Mammary epithelial cell (primary cell): ENCODE measurements at places on chromosomes 1 and 21. TPM values are rescaled to one million over a fixed set of nuclear protein-coding genes. Genes with fewer than 3 reads are reported as not detected.

FAM20B gene
- 44.3 TPM for total RNA-seq

ACKR1 gene
- total RNA-seq, result not detected in 2 replicates

ZNF496 gene
- 18.3 TPM for total RNA-seq

TEX38 gene
- not detected for total RNA-seq

AMY1C gene
- total RNA-seq, result not detected

SELL gene
- total RNA-seq, result not detected in 2 replicates

TEKT2 gene
- not detected in 2 replicates for total RNA-seq

DISP3 gene
- total RNA-seq, result 0.14 TPM in 1 of 2 replicates, not detected in the other

HMCN1 gene
- 60.2 TPM for total RNA-seq

TSPAN2 gene
- total RNA-seq, result 0.28 TPM in 1 of 2 replicates, not detected in the other

FAM229A gene
- total RNA-seq, result 6.4 and 9.1 TPM in 2 replicates

FHAD1 gene
- 0.12 TPM in 1 of 2 replicates, not detected in the other for total RNA-seq

RNU1-2 gene
- total RNA-seq, result 1,042 and 1,398 TPM in 2 replicates

PGLYRP3 gene
- total RNA-seq, result 1.8 TPM in 1 of 2 replicates, not detected in the other

TLCD4 gene
- total RNA-seq, result 0.73 and 0.88 TPM in 2 replicates

OPRD1 gene
- 0.17 TPM for total RNA-seq

ZNF697 gene
- 8.3 and 9.4 TPM in 2 replicates for total RNA-seq

COL16A1 gene
- total RNA-seq, result 121 and 137 TPM in 2 replicates

MED8 gene
- 34.7 TPM for total RNA-seq

CELA2A gene
- total RNA-seq, result not detected in 2 replicates

KIF26B gene
- 14.2 TPM for total RNA-seq

VSIG8 gene
- total RNA-seq, result not detected in 2 replicates

CDA gene
- 52.8 and 91.5 TPM in 2 replicates for total RNA-seq

SIK1 gene
- total RNA-seq, result 74.2 TPM

CD247 gene
- not detected in 2 replicates for total RNA-seq

UBL4B gene
- total RNA-seq, result not detected in 2 replicates

NLRP3 gene
- total RNA-seq, result 3.0 TPM

LCE2B gene
- total RNA-seq, result not detected

OR2L3 gene
- 0.21 TPM in 1 of 2 replicates, not detected in the other for total RNA-seq

CCDC24 gene
- total RNA-seq, result 5.8 TPM

LMNA gene
- 389 TPM for total RNA-seq

JMJD4 gene
- total RNA-seq, result 24.7 TPM

MRPS15 gene
- total RNA-seq, result 63.3 TPM

MROH9 gene
- total RNA-seq, result not detected

ROR1 gene
- 7.0 and 11.5 TPM in 2 replicates for total RNA-seq

LCE1B gene
- 1.1 and 1.6 TPM in 2 replicates for total RNA-seq

EYA3 gene
- 12.3 TPM for total RNA-seq

TRIM67 gene
- not detected for total RNA-seq

OBSCN gene
- 19.2 and 19.6 TPM in 2 replicates for total RNA-seq

CHI3L2 gene
- 1.0 TPM for total RNA-seq

NTPCR gene
- total RNA-seq, result 47.0 and 62.1 TPM in 2 replicates

ZBTB8A gene
- total RNA-seq, result 11.5 TPM

KRTAP19-5 gene
- not detected for total RNA-seq
